Fibroblast of skin of right quadriceps (primary cell): ENCODE measurements at places on chromosomes 7 and 10.

- no peak for DNase-seq
Measured at GRCh38 chr7:44445986-44446671, 44.3 kb downstream of the NUDCD3 start.

DNA sequence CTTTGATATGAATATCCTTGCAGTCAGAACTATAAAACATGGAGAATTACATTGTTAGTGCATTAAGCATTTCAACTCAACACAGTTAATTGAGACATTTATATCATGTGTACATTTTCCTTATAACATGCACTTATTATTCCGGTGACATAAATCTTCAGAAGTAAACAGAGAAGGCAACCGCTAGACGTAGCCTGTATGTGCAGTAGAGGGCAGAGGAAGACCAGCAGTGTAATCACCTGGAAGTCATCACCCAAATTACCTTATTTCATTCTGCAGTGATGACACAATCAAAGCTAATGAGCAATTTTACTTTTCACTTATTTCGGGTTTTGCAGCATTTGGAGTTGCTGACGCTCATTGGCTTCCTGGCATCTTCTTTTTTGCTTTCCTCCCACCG is 394.6 kb downstream of the SDK1 start:
- no peak for DNase-seq

DNA sequence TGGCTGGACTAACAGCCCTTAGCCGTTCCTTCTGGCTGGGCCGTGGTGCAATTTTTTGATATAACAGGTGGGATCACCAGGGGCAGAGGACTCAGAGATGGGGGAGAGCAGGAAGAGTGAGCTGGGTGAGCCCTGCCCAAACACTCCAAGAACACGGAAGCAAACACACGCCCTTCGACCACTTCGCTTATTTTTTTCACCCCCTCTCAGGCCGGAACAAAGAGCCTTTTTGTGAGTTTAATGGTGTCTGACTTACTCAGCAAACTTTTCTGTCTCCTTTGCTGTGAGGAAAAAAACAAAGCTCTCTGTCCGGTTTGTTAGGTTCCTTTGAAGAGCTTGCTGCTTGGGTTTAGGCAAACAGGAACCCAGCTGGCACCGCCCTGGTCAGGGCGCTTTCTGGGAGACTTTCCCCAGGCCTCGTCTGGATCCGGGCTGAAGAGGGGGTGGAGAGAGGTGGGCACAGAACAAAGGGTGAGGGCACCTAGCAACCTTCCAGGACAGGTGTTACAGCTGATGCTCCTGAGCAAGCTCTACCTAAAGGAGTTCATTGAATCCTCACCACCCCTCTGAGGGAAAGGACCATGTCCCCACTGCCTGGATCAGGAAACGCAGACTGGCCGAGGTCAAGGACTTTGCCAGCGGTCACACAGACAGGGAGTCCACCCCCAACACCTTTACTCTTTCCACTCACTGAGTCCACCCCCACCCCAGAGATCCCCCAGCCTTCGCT is 23.3 kb downstream of the CALML3 start:
- DNase-seq: no peak

DNA sequence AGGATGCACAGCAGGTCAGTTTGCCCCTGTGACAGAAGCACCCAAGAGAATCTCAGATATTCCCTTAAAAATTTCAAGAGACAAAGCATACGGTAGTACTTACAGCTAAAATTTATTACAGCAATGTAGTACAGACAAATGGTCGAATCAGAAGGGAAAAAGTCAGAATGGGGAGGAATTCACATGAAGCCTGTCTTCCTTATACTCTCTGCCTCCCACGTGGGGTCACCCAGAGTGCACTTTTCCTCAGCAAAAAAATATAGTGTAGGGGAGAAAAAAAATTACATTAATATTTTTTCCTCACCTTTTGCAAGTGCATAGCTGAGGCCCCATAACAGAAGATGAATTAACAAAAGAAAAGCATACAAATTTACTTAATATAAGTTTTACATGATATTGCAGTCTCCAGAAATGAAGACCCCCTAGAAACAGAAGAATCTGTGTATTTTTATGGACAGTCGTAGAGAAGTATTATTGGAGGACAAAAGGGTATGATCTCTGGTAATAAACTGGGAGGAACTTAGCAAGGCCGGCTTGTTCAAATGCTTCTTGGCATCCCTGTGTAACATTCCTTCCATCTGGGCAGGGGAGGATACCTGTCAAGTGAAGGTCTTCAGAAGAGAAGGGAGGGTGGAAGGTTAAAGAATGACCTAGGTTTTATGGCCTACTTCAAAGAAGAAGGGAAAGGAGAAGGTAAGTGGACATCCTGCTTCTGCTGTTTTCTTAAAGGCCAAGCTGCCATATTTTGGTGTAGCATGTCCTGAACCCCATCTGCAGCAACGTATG is 270.6 kb upstream of the MAGI2 start:
- DNase-seq: no peak

GRCh38 chr7:132394283-132395198 is 181.7 kb downstream of the PLXNA4 start:
- DNase-seq: no peak

- DNase-seq: no peak
Measured at GRCh38 chr7:21771906-21772610, 173.6 kb downstream of the CDCA7L start.

- no peak for DNase-seq
Measured at GRCh38 chr7:138797715-138798320, at the start of the genes ATP6V0A4 and TMEM213. ATP6V0A4 (minus strand) TSS chr7:138798196; CDS start chr7:138771247, 26,949 bp downstream. TMEM213 (plus strand) TSS chr7:138797994; CDS start chr7:138798105, 111 bp downstream.

- no peak for DNase-seq
Measured at GRCh38 chr10:125720002-125720382, 483 bp downstream of the EDRF1 start.

DNA sequence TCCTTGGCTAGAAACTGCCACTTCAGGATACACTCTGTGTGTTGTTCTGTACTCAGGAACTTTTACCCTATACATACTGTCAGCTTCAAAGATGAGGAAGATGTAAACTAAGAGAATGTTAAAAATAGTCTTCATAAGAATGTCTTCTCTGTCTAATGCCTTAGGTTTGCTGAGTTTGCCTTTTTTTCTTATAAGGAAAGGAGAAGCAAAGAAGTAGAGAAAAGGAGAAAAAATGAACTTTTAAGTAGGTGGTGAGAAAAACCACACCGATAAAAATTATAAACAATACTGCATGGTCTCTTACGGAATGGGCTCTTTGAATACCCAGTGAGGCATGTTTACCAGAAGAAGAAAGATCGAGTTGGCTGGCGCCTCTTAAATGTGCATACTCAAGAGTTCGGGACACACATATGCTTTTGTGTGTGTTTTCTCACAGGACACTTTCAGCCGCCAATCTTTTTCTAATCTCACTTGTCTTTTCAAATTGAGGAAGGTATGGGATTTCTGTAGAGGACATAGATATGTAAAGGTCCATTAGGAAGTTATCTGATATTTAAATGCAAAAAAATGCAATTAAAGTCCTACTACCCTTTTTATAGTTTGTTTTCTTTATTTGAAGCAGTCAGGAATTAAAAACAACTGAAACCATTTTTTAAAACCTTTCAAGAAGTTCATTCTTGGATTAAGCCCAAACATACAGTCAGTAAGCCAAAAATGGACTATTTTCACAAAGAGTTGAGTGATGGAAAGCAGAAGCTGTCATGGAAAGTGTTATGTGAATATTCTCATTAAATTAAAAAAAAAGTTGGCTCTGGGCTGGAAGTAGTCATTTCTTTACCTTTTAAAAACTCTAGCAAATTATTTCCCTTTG is 100.6 kb upstream of the MDFIC start:
- DNase-seq: peak; percentile 79

GRCh38 chr7:92723943-92724342 is 112.4 kb downstream of the CDK6 start:
- no peak for DNase-seq

DNA sequence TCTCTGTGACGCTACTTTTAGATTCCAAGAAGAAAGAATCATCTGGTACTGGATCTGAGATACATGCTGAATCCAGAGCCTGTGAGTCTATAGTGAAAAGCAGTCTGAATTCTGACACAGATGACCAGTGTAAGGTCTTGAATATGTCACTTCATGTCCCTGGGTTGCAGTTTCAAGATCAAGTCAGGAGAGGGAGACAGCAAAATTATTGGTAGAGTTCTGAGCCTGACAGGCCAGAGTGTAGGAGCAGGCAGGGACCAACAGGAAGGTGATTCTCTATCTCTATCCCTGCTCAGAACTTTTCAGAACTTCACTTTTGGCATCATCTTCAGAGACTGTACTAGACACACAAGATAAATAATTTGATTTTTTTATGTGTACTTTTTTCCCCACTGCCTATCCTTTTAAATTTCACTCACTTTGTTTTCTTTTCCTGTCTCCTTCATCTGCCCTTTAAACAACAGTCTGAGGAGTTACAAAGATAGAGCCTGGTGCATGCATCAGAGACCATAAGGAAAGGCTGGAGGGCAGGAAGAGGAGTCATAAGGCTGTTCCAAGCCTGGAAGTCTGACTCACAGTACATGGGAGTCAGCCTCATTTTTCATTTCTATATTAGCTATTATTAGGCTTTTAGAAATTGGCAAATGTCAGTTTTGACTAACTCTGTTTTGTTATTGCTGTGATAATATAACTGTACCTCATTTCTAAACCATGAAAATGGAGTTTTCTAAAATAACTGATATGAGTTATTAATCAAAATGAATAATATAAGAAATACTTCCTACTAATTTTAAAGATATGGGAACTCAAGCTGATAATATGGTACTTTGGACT is 120.2 kb upstream of the TMEM229A start:
- DNase-seq: peak; percentile 6

DNA sequence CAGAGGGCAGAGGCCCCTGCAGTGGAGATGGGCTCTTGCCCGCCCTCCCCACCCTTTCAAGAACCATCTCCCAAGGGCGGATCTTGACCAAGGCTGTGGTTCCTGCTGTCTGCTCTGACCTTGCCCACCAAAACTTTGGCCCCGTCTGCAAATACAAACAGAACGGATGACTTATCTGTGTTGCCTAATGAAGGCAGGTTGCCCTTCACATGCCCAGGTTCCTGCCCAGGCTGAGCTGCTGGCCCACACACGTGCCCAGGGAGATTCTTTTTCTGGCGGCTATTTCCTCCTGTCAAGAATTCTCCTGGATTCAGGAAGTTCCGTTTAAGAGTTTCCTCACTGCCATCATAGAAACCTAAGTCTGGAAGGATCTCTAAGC is 78.3 kb downstream of the PROSER2 start:
- DNase-seq: no peak
